ENCODE measurements at places on chromosomes 2 and 18. TPM values are rescaled to one million over a fixed set of nuclear protein-coding genes. Genes with fewer than 3 reads are reported as not detected.
A peak's percentile ranks its signal among the peaks of the same experiment; 100 is the strongest.

GRCh38 chr18:80204142-80204541 lies 43.2 kb downstream of the PARD6G start:
- no peak for DNase-seq

DNA sequence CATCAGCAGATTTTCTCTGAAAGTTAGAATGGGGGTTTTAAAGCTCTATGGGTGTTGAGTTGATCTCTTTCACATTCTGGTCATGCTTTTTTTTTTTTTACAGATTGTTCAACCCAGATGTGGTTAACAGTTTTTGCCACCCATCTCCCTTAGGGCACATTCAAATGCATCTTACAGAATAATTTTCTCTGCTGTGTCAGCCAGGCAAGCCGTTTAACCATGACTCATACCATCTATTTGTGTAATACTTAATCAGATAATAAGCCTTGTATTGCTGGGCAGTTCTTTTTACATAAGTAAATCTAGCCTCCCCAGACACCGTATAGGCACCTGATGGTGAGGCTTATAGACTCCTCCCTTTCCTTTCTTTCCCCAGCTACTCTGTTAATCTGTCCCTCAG lies 62.0 kb downstream of the TGIF1 start:
- DNase-seq: no peak

DNA sequence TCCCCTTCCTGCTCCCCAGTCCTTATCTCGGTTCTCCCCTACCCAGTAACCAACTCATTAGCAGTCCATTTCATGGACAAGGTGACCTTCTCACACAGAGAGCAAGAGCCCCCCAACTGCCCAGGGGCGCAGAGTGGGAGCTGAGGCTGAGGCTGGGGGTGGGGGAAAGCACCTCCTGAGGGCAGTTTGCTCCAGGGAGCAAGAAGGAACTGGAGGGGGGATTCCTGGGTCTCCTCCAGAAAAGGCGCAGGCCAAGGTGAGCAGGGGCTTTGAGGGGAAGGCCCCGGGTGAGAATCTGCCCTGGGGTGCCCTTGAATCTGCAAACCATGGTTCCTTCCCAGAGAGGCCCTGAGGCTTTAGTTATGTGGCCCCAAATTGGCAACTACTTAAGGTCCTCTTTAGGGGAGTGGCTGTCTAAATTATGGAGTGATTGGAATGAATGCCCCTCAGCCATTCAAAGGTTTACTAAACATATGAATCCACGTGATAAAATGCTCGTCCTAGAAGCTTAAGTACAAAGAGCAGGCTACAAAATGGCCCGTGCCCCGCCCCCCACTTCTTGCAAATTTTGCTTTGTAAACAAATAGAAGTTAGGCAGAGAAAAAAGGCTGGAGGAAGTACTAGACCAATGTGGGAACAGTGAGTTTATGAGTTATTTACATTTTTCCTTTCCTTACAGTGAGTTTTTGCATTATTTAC lies 123.5 kb upstream of the HS6ST1 start:
- peak; percentile 67 for DNase-seq

- DNase-seq: no peak
These were observed 199.7 kb downstream of the PTPRM start for GRCh38 chr18:7766817-7767216.

DNA sequence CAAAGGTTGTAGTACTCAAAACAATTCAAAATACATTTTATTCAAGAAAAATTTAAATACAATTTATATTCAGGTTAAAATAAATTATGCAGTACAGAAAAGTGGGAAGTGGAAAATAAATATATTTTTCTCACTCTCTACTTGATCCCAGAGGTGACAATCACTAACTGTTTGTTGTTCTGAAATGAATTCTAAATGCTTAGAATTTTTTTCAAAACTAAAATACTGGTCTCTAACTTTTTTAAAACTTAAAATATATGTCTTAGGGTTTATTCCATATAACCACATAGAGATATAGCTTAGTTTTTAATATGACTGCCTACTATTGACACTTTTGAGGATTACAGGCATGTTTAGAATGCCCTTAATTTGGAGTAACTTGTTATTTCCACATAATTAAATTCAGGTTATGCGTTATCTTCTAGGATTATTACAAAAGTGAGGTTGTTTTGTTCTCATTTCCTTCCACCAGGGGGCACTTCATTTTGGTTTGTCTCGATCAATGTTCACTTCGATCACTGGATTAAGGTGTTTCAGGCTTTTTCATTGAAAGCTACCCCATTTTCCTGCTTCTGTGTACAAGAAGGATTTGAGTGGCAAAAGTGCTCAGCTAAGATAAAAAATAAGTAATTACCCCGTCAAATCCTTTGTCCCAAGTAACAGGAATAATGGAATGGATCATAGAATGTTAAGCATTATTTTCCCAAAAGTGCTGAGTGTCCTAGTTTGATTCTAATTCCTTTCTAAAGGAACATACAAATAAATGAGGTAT lies 27.1 kb upstream of the TFPI start:
- peak; percentile 36 for DNase-seq

- no peak for DNase-seq
These were observed 58.1 kb downstream of the ST3GAL5 start for GRCh38 chr2:85830645-85831044.

GRCh38 chr2:8421658-8422449 lies 260.0 kb upstream of the ID2 start:
- no peak for DNase-seq

DNA sequence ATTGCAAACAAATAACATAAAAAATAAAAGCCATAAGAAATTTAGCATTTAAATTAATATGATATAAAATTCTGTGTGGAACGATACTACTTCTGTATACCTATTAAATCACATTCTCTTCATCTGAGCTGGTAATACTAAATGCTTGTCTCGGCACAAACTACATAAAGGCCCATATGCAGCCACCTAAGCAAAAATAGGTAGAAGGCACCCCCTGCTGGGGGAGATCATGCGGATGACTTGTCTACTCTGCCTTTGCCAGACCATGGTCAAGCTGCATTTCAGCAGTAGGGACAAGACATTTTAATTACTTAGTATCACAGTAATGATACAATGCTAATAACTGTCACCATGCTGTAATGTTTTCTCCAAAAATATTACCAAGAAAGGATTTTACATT lies 108.0 kb downstream of the CDH19 start:
- DNase-seq: peak; percentile 60

- no peak for DNase-seq
These were observed 22.9 kb upstream of the FSHR start for GRCh38 chr2:49177194-49177593.

GRCh38 chr2:234199996-234200395 lies 149.5 kb downstream of the SPP2 start:
- no peak for DNase-seq

DNA sequence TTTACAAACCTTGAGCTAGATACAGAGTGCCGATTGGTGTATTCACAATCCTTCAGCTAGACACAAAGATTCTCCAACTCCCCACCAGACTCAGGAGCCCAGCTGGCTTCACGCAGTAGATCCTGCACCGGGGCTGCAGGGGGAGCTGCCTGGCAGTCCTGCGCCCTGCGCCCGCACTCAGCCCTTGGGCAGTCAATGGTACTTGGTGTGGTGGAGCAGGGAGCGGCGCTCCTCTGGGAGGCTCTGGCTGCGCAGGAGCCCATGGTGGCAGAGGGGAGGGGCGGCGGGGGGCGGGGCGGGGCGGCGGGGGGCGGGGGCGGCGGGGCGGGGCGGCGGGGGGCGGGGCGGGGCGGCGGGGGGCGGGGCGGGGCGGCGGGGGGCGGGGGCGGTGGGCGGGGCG lies 923.4 kb downstream of the SOCS6 start:
- no peak for DNase-seq

DNA sequence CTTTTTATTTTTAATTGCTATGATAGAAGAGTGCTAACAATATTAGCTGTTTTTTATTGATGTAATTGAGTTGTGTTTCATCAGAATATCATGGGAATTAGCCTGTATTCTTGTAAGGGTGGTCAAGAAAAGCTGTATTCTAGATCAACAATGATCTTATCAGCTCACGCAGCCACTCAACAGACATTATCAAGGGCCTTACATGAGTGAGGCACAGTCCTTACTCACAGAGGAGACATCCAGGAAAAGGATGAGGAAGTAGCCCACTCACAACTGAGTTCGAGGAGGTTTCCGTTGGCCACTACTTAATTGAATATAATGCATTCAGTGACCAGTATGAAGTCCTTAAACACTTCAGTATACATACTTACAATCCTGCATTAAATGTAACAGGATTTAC lies 152.5 kb downstream of the AFF3 start:
- no peak for DNase-seq

- no peak for DNase-seq
These were observed 23.3 kb upstream of the ARPC2 start for GRCh38 chr2:218193701-218194100.

- no peak for DNase-seq
These were observed 352.8 kb downstream of the LRRTM4 start for GRCh38 chr2:77169426-77169825.

GRCh38 chr2:143241403-143242088 lies 112.3 kb downstream of the ARHGAP15 start:
- DNase-seq: no peak

GRCh38 chr18:62037989-62038778 lies 145.4 kb upstream of the RNF152 start:
- DNase-seq: no peak

- DNase-seq: no peak
These were observed 10.6 kb downstream of the CXCR4 start for GRCh38 chr2:136107051-136108033.

DNA sequence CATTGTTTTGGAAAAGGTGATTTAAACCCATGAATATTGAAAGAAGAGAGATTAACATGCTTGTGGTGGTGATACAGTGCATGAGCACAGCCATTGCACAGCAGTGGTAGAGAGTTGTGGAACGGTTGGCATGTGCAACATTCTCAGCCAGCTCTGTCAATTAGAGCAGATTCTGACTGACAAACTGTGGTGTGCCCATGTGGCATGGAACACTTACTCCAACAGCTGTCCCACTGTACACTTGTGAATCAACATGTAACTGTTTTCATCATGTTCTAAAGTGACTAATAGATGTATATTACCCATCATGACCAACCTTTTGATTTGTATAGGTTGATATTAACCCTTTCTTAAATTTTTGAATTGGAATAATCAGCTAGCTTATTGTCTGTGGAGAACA lies 55.6 kb downstream of the PKP4 start:
- DNase-seq: no peak

GRCh38 chr18:11689669-11690565 lies 853 bp downstream of the GNAL start:
- DNase-seq: peak; percentile 41

GRCh38 chr2:183001948-183002347 lies 36.3 kb downstream of the NCKAP1 start:
- no peak for DNase-seq

GRCh38 chr2:238787501-238787900 lies 60.4 kb upstream of the TWIST2 start:
- DNase-seq: no peak

DNA sequence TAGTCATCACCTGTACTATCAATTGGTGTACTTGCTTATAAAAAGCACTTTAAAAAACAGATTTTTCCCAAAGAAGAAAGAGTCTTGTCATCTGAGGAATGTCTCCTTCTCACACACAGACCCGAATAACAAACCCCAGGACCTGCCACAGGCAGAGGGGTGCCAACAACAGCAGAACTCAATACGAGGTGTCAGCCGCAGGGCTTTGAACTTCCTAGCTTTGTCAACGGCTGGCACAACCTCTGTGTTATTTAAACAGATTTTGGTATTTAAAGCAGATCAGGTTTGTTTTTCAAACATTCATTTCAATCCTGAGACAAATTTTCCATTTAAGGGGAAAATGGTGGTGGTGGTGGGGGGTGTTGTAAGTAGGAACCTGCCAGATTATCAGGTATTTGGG lies 138.4 kb upstream of the RIOK3 start:
- no peak for DNase-seq

GRCh38 chr2:1129982-1130381 lies 179.3 kb downstream of the SNTG2 start:
- DNase-seq: no peak

GRCh38 chr2:173290518-173290917 lies 64.2 kb upstream of the CDCA7 start:
- DNase-seq: no peak

Gene STAT4
- 2.6 TPM for total RNA-seq

Gene NEB
- total RNA-seq: 2.3 TPM

Gene SP5
- not detected for total RNA-seq

Gene FLACC1
- total RNA-seq: 0.78 TPM

Gene SALL3
- not detected for total RNA-seq

Gene FHOD3
- 0.52 TPM for total RNA-seq

Gene SMAD4
- total RNA-seq: 173 TPM

Data from body of pancreas (tissue), 4 donors.